KBM-7 (cell line): ENCODE measurements at places on chromosomes 1 and 21.
A peak's percentile ranks its signal among the peaks of the same experiment; 100 is the strongest.

GRCh38 chr1:157894613-157895165 is 53.1 kb upstream of the CD5L start:
- no peak for DNase-seq

GRCh38 chr1:243489158-243489527 is 233.3 kb downstream of the SDCCAG8 start:
- DNase-seq, result no peak

GRCh38 chr1:26102526-26102925 is 9.1 kb upstream of the PDIK1L start:
- no peak for DNase-seq

GRCh38 chr1:215767761-215768160 is 200.7 kb downstream of the KCTD3 start:
- no peak for DNase-seq

DNA sequence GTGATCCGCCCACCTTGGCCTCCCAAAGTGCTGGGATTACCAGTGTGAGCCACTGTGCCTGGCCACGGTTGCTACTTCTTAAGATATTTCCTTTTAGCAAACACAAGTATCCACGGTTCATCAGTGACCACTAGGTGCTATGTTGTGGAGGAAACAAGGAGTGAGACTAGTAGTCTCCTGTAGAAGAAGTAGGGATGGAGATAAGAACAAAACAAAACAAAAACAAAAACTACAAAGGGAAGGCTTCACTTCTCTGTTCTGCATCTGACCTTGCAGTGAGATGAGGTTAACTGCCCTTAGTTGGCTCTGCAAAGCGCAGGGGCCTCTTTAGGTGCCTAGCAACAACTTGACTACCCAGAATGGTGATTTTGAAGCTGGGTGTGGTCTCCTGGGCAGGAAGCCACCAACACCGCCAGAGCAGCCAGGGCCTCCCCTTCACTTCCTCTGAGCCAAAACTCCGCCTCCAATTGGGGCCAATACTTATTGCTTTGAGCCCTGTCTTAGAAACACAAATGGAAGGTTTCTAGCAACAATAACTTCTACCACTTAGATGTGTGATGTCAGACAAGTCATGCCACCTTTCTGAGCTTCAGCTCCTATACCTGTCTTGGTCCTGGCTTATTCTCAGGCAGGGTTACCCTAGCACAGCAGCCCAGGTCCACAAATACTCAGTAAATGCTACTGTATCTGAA is 12.8 kb upstream of the CDC42 start:
- DNase-seq, result peak; percentile 96

DNA sequence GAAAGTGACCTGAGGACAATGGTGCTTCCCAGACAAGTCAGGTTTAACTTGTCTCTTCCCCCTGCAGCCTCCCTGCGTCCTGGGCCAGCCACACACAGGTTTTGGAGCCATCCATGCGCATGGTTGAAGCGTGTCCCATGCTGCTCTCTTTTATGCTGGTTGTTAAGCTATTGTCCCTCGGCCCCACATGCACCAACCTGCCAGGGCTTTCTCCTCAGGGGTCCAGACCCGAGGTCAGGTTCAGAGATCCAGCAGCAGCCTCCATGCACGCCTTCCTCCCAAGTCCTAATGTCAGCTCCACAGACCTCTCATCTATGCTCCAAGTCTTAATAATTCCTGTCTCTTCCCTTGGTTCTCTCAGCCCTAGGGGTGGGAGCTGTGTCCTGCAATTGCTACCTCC is 1.6 kb downstream of the ABCA4 start:
- DNase-seq, result no peak

- peak; percentile 74 for DNase-seq
Observed at GRCh38 chr1:206770531-206771337, at the start of gene IL19. Gene IL19 (plus strand): TSS chr1:206770773. CDS start chr1:206836663, 65,890 bp downstream.

DNA sequence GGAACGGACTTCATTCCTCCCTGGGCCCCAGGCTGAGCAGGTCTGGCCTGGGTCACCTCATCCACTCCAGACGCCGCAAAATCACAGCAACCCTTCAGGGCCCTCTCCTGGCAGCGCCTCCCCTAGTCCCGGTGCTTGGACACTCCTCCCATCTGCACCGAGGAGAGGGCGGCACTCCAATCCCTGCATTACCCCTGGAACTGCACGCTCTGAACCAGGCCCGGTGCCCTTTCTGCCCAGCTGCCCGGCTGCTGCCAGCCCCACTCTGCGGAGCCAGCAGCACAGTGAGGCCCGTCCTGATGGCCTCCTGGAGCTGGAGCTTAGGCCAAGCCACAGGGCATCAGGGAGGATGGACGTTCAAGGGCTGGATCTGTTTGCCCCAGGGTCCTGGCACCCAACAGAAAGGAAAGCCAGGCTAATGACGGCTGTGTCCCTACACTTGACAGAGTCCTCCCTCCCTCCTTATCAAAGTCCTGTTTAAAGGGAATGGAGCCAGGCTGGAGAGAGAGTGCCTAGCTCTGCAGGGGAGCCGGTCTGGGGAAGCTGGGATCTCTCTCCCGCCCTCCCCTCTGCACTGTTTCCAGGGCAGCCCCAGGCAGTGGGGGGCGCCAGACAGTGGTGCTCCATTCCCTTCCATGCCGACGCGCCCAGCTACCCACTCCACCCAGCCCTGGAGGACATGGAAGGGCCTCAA is 12.7 kb downstream of the COL6A2 start:
- DNase-seq, result no peak

GRCh38 chr1:15559189-15559810 is 25.6 kb downstream of the AGMAT start:
- no peak for DNase-seq

DNA sequence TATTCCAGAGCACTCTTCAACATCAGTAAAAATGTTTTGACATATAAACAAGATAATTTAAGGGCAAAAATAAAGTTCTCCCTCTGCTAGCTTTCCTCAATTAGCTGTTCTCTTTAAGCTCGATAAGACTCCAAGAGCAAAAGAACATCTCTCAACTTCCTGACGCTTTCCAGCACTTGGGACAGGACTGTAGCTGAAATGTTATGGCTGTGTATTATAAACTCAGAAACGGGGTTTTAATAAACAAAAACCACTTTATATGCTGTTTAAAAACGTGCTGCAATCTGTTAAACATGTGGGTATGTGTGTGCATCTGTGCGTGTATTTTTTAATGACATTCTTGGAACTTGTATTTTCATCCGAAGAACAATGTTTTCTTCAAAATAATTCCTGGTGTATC is 71.5 kb upstream of the RGS2 start:
- DNase-seq, result no peak

DNA sequence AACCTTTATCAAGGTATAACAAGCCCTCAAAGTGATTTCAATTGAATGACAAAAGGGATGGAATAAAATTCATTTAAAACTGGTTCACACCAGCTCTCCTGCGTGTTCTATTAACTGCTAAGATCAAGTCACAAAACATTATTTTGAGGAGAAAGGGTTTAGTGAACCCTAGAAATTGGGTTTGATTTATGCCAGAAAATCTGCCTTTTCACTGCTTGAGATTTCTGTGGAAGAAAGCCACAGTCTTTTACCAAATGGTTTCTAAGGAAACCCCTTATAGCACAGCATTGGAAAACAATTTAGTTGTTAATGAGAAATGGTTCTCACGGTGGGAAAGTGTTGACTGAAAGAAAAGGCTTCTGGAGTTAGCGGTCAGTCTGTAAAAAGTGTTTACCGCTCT is 43.6 kb upstream of the DPH5 start:
- DNase-seq, result no peak

- DNase-seq, result no peak
Observed at GRCh38 chr1:78799926-78800325, 150.3 kb downstream of the IFI44 start.

DNA sequence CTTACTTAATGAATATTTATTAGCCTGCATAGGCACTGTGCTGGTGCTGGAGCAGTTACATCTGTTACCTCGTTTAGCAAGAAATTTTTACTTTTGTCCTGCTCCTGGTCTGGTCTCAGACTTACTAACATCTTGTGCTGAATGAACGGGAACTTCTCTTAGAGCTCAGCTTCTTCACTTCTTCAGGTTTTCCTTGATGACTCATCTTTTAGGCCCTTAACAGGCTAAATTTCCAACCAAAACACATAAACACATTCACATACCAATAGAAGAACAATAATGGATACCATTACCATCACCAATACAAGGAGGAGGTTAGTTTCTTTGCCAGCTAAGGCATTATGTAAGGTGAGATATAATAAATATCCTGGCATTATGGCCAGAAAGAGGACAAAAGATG is 68.9 kb downstream of the IFI44 start:
- no peak for DNase-seq

DNA sequence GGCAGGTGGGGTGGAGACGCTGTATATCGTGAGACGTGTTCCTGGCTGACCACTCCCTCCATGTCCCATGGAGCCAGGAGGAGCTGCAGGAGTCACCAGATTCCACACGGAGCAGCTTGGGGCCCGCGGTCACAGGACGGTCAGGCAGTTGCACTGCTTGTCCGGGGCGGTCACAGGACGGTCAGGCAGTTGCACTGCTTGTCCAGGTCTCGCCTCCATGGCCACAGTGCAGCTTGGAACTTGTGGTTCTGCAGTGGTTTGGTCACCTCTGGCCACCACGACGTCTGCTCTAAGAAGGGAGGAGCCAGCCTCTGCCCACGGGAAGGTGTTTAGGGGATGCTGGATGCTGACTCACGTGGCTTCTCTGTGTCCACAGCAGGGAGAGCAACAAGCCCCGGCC is 33.0 kb downstream of the SLX9 start:
- no peak for DNase-seq

GRCh38 chr1:215584389-215584788 is 17.3 kb downstream of the KCTD3 start:
- no peak for DNase-seq

DNA sequence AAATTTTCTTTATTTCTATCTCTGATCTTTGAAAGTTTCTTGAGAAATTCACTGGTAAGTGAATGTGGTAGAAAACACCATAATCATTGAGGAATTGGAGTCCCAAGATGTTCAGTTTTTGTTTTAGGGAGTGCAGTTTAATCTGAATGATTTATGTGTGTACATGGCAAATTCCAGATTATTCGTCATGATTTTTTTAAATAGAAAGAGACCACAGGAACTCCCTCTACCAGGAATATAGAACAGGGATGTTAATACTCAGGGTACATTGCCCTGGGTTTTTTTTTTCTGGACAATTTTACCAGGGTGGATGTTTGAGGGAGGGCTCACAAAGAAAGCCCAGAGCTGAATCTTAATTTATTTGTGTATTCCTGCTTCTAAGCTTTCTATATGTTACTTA is 109.0 kb downstream of the VPS13D start:
- DNase-seq, result no peak

GRCh38 chr1:18919197-18919905 is 17.0 kb upstream of the ALDH4A1 start:
- no peak for DNase-seq

- no peak for DNase-seq
Observed at GRCh38 chr1:64891448-64891825, 74.9 kb downstream of the JAK1 start.

DNA sequence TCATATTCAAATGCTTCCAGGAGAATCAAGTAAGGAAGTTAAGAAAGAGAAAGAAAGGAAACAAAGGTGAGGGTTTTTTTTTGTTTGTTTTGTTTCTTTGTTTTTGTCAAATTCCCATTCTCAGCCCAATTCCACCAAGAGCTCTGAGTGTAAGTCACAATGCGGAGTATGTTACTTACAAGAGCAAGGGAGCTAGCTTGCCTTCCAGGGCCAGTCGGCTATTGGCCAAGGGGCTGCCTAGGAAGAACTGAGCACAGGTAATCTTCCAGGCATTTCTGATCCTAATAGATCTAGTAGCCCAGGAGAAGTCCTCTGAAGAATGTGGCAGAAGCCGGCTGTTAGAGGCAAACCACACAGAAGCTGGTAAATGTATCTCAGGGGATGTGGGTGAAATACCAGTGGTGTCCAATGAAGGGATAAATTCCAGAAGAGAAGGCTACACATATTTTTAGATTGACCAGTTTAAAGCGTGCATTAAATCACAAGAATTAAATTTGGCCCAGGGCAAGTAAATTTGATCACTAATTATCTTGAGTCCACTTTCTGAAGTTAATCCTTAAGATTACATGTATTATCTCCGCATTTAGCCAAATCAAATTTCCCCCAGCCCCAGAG is 239.6 kb upstream of the ADAMTS5 start:
- DNase-seq, result no peak

- no peak for DNase-seq
Observed at GRCh38 chr1:204885288-204885711, 14.6 kb downstream of the NFASC start.

DNA sequence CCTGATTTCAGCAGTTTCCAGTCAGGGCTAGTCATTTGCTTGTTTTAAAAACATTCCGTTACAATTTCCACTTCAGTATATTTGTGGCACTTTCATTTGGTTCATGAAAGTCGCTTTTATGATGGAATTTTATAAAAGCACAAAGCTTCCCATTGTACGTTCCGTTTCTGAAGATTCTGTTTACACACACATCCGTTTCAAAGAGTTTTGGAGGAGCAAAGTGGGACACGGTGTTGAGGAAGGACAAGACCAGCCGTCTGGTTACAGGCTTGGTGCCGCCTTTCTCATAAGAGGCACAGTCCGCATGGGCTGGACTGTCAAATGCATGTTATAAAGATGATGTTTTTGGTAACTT is 60.3 kb downstream of the FAAP20 start:
- no peak for DNase-seq

DNA sequence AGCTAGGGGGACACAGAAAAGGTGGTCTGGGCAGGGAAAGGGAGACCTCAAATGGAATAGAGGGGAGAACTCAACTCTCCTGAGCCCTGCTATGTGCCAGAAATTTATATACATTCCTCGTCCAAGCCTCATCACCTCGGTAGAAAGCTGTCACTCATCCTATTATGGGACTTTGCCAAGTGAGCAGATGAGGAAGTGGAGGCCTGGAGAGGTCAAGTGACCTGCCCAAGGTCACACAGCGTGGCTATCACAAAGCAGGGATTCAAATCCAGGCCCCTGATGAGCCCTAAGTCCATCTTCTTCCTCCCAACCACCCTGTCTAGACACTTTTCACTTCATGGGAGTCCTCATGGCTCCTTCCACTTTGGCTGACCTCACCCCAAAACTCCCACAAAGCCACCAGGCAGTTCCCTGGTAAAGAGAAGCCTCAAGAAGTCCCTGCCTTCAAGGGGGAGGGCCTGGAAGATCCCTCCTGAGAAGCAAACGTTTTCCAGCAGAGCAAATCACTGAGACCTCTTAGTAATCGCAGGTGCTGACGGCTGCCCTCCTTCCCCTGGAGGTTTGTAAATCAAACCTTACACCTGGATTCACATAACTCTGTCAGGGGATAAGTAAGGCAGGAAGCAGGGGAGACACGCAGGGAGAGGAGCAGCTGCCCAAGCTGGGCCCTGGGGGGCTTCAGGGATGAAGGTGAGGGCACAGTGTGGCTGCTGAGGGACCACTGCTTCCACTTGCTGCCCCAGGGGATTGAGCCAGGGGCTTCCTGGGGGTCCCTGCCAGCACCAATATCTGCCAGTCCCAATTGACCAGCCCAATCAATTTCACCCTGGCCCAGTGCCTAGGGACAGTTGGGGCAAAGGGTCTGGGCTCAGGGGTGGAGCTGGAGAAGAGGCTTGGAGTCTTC is 351.2 kb downstream of the MATN1 start:
- no peak for DNase-seq

GRCh38 chr1:14815175-14815877 is 216.8 kb downstream of the KAZN start:
- no peak for DNase-seq

- no peak for DNase-seq
Observed at GRCh38 chr1:94284476-94284875, 47.1 kb upstream of the ARHGAP29 start.

- no peak for DNase-seq
Observed at GRCh38 chr1:153610811-153611301, 2.1 kb downstream of the S100A16 start.
